ENCODE measurements at places on chromosomes 1 and 21.

- DNase-seq, result no peak
Measured at GRCh38 chr1:180043785-180044184, 89.2 kb downstream of the CEP350 start.

DNA sequence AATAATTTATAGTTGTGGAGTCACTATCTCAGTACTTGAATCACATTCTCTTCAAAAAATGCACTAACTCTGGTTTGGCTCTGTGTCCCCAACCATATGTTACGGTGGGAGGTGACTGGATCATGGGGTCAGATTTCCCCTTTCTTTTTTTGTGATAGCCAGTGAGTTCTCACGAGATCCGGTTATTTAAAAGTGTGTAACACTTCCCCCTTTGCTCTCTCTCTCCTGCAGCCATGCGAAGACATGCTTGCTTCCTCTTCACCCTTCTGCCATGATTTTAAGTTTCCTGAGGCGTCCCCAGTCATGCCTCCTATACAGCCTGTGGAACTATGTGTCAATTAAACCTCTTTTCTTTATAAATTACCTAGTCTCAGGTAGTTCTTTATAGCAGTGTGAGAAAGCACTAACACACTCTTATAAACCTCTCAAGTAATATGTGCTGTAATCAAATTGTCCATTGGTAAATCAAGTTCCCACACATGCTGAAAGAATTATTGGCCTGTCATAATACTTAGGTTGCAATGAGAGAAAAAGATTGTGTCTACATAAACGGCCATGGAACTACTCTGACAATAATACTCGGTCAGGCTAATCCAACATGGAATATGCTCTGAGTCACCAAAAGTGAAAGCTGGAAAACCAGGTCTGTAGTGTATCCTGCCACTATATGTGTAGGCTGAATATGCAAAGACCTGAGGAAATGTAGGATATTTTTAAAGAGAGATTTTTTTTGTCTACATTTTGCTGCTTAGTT lies 107.5 kb downstream of the SLC44A5 start:
- DNase-seq, result no peak

DNA sequence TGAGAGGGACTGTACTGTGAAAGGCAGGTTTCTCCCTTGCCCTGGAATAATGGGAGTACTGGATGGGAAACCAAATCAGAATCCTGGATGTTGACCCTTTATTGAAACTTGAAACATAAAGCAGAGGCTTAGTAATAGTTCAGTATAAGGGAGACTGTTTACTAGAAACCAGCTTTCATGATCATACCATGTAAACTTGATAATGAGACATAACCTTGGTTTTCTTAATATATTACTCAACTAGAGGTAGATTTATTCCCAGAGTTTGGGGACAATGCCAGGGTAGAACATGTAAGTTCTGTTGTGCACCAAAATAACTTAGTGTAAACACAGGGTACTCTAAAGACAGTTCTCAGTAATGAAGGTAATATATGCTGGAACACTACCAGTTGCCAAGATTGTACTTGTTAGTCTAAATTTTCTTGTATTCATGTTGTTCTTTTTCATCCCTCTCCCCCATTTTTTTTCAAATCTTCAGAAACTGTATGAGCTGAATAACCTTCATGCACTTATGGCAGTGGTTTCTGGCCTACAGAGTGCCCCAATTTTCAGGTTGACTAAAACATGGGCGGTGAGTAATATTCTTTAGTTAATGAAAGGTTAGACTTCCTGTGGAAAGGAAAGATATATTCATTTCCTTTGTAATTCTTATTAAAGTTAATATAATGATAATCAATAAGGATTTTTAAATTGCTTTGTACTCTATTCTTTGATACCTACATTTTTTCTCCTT lies 49.6 kb downstream of the ANGPTL1 start:
- no peak for DNase-seq

GRCh38 chr1:25807480-25808390 lies 7.7 kb downstream of the SELENON start:
- DNase-seq, result no peak

DNA sequence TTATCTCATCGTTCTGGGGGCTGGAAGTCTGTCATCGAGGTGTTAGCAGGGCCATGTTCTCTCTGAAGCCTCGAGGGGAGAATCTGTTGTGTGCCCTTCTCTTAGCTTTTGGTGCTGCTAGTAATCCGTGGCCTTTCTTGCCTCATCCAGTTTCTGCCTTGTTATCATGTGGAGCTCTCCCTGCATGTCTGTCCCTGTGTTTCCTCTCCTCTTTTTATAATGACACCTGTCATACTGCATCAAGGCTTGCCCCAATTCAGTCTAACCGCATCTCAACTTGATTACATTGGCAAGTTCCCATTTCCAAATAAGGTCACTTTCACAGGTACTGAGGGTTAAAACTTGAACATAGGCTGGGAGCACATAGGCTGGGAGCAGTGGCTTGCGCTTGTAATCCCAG lies 82.6 kb upstream of the CNIH3 start:
- DNase-seq, result no peak

DNA sequence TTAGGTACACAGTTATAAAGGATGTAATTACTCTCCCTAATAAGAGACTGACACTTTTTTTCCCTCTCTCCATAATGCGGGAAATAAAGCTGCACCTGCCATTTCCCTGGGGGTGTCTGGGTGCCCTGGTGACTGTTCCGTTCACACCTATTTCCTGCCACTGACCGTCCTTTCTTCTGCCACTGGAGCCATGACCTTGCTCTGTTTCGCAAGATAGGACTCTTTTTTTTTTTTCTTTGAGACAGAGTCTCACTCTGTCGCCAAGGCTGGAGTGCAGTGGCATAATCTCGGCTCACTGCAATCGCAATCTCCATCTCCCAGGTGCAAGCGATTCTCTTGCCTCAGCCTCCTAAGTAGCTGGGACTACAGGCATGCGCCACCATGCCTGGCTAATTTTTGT lies 66.1 kb upstream of the SERBP1 start:
- no peak for DNase-seq

- no peak for DNase-seq
Measured at GRCh38 chr1:65027666-65028358, 61.5 kb upstream of the JAK1 start.

DNA sequence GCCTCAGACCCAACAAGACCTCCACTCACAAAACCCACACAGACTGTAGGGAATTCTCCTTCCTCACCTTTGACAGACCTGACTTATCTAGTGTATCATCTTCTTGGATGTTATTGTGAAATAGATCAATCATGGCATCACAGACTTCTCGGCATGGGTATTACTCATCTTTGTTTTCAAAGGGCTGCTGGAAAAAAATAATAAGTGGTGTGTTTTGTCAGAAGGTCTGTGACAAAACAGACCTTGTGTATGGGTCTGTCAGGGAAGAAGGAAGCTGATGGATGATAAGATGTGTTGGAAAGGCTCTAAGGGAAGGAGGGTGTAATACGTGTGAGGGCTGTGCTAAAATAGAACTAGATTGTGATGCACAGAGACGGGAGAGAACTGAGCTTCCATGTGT lies 13.9 kb upstream of the S100A7 start:
- DNase-seq, result no peak

DNA sequence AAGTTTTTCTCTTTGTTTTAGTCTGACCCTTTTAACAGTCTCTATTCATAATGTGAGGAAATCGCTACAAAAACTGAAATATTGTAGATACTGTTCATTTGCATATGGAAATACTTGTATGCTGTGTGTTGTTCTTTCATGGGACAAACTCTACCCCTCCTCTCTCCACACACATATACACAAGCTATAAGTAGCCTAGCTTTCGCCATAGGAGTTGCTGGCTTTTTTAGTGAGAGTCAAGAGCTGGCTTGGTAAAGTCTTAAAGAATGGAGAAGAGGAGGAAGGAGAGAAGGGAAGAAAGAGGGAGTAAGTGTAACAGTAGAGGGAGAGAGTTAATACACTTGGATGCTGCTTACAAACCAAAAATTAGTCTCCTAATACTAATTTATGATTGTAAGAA lies 115.6 kb downstream of the RABGAP1L start:
- no peak for DNase-seq

All from RPMI7951 (cell line).